Central memory CD4-positive, alpha-beta T cell (primary cell): ENCODE measurements at places on chromosomes 12 and 14.

GRCh38 chr14:51095854-51096823 lies 1.2 kb upstream of the TRIM9 start:
- DNase-seq, result no peak

DNA sequence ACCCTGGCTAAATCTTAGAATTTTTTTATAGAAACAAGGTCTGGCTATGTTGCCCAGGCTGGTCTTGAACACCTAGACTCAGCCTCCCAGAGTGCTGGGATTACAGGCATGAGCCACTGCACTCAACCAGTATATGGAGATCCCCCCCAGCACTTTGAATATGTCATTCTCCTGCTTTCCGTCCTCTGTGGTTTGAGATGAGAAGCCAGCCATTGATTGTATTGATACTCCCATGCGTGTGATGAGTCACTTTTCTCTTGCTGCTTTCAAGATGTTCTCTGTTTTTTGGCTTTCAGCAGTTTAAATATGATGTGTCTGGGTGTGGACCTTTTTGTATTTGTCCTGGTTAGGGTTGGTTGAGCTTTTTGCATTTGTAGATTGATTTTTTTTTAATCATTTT lies 75.2 kb upstream of the DNM1L start:
- no peak for DNase-seq

GRCh38 chr14:30994681-30995620 lies 30.5 kb upstream of the AP4S1 start:
- DNase-seq, result no peak

DNA sequence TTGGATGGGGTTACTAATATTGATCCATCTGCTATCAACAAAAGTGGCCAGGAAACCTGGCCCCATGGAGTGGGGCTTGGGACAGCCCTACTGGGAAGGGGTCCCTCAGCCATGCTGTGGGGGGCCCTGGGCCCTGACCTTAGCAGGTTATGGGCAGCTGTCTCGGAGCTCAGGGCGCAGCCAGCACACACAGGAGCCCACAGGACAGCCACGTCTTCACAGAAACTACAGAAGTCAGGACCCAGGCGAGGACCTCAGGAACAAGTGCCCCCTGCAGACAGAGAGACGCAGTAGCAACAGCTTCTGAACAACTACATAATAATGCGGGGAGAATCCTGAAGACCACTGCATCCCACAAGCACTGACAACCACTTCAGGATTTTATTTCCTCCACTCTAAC lies 11.9 kb upstream of the FKBP11 start:
- no peak for DNase-seq
